Natural killer cell (primary cell): ENCODE measurements at places on chromosomes 11 and 22. TPM values are rescaled to one million over a fixed set of nuclear protein-coding genes. Genes with fewer than 3 reads are reported as not detected.

The RANBP1 gene
- 54.0 TPM for total RNA-seq

The MAP6 gene
- not detected for total RNA-seq

The ANKK1 gene
- total RNA-seq: 0.73 TPM

The FGF4 gene
- total RNA-seq: not detected

The WEE1 gene
- 17.1 TPM for total RNA-seq

The TRIM29 gene
- total RNA-seq: not detected

The FERMT3 gene
- total RNA-seq: 196 TPM

The OR5B21 gene
- 0.28 TPM for total RNA-seq

The PVALB gene
- not detected for total RNA-seq

The OR51M1 gene
- total RNA-seq: not detected

DNA sequence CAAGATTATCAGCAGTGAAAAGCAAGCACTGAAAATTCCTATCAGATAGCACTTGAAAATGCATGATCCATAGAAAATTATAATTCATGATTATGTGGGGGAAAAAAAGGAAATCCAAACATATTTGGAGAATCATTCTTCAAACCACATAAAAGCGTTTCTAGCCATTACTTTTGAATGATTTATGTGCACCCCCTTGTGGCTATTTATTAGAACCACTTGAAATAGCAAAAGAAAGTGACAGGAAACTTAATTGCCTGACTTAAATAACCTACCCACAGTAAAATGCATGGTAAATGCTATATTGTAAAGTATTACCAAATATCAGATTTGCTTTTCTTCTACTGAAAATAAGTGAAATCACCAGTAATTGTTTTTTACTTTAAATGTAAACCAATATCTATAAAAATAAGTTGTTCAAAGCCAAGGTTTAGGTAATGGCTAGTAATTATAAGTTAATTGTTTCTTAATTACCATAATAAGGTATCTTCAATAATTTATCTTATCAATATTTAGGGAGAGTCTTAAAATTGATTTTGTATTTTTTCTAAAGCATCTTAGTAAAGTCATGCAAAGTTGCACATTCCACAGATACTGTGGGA, 168.5 kb downstream of the ARHGAP42 start:
- no peak for DNase-seq

- DNase-seq: no peak
These were observed 723 bp downstream of the HSCB start for GRCh38 chr22:28742562-28742962.

DNA sequence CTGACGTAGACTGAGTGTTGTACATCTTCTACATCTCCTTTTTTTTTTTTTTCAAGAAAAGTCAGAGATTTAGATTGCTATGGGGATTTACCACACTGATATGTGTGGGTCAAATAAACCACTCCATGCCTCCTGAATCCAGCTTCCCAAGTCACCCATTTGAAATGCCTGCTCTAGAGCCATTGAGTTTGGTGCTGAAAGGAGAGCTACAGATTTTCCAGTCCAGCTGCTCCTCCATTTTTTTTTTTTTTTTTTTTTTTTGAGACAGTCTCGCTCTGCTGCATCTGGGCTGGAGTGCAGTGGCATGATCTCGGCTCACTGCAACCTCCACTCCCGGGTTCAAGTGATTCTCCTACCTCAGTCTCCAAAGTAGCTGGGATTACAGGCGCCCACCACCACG, 115.2 kb upstream of the TIMP3 start:
- DNase-seq: no peak

DNA sequence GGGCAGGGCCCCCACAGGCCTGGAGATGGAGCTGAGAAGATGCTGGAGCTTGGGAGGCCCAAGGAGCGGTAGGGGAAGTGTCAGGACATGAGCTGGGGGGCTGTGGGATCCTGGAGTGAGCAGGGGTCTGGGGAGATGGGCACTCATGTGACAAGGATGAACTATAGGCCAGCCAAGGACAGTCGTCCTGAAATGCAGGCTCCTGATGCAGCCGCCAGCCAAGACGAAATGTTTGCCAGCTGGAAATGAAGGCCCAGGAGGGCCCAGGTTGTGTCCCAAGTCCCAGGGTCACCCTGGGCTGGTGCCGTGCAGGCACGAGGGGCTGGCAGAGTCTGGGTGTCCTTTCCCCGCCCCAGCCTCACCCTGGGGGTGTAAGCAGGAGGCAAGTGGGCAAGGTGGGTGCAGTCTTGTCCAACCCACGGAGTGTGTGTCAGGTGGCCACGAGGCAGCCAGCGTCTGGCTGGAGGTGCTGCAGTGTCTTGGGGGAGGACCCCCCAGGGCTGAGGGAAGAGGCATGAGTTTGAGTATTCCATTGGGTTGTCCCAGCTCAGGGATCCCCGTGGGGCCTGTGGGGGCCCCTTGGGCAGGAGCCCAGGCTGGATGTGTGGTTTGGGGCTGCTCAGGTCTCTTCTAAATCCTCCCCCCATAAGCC, 21.4 kb downstream of the MRGPRG start:
- no peak for DNase-seq

GRCh38 chr11:62146476-62147200, 22.8 kb downstream of the INCENP start:
- DNase-seq: peak; percentile 7

GRCh38 chr11:45109400-45109799, 37.0 kb upstream of the PRDM11 start:
- no peak for DNase-seq

DNA sequence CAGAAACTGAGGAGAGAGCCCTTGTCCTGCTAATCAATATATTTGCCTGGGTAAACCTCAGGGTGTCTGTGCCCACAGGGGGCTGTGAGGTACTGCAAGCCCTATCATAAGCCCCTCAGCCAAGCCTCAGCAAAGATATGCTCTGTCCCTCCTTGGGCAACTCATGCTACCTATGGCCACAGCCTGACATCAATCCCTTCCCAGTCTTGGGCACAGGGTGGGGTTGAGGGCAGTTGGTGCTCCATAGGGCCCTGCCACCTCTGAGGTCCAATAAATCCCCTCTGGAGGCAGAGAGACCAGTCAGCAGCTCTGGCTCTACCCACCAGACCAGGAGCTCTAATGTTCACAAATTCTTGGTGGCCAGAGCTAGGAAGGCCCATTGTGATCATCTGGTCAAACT, 23.8 kb downstream of the TPBGL start:
- DNase-seq: no peak

GRCh38 chr22:37412495-37413250, 14.6 kb downstream of the ELFN2 start:
- DNase-seq: no peak

- DNase-seq: no peak
These were observed 122.7 kb downstream of the EFCAB6 start for GRCh38 chr22:43689356-43689755.

- DNase-seq: no peak
These were observed 90.6 kb downstream of the SYN3 start for GRCh38 chr22:32967386-32968101.

DNA sequence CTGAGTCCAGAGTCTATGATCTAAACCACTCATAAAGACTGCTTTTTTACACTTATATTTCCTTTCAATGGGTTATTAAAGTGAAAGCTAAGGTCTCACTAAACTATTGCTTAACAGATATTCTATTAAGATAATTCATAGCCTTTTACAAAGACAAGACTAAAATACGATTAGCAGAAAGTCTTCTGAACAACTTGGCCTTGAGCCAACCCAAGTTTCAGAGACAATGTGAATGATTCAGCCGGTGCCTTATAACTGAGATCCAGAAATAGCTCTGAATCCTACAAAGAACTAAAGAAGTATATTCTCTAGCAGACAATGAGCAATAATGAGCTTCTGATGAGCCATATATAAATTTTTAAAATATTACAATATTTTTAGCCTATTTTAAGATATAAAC, 41.5 kb upstream of the CARD18 start:
- DNase-seq: peak; percentile 7

GRCh38 chr22:39471381-39472141, 14.7 kb downstream of the MGAT3 start:
- DNase-seq: peak; percentile 41

DNA sequence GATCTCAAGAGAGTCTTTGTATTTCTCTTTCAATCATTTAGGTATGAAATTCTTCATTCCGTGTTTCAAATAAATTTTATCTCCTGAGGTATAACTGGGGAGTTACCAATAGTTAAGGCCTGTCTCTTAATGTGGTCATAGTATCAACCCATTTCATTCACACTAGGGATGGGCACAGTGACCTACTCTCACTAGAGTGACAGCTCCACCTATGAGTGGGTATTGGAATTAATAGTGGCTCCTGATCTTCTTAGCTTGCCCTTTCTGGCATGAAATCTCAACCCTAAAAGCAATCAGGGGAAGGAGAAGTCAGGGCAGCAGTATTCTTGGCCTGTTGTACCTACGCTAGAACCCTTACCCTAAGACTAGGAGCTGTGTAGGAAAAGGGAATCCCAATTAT, 507.7 kb downstream of the FAM181B start:
- DNase-seq: no peak
